ENCODE measurements at places on chromosomes 3 and 15.

DNA sequence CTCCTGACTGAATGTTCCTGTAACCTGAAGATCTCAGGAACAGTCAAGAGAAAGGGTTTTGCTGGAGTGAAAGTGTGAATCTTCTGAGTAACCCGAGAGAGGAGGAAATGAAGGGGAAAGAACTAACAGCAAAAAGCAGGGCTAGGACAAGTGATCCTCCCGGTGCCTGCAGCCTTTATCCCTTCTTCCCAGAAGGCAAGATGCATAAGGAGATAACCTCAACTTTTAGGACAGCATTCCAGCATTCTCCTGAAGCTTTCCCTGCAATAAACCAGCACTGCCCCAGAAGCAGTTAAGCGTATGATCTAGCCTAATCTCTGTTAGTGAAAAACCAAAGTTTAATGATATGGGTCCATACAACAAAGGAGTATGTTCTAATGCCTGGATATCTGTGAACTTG, 298.8 kb downstream of the MEX3B start:
- DNase-seq: no peak

GRCh38 chr3:142225885-142226215, 465 bp upstream of the GK5 start:
- no peak for DNase-seq

DNA sequence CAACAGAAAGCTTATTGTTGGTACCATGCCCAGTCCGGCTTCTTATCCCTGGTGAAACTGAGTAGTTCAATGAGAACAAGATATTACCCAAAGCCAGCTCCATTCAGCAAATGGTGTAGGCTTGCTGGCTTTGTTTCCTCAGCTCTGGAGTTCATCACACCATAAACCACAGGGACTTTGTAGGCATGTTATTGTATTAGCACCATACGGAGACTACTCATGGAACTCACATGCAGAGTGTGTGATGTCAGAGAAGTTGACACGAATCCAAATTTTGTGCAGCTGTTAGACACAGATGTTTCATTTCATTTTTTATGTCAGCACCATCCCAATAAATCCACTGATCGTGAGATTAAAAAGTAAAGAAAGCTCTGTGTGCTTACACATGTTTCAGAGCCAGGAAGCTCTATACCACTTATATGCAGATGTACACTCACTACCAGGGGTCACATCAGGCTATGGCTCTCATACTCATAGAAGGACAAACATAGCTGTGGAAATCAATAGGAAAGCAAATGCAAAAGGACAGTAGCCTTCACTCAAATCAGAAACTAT, 63.4 kb upstream of the LEKR1 start:
- no peak for DNase-seq

GRCh38 chr3:12585181-12585580, 28.3 kb downstream of the MKRN2 start:
- no peak for DNase-seq

GRCh38 chr3:161267646-161268045, 46.5 kb downstream of the NMD3 start:
- no peak for DNase-seq

All from stimulated activated CD8-positive, alpha-beta memory T cell treated with anti-CD3 and anti-CD28 coated beads, Interleukin-15, amount 100 ng/mL, for 24 hours (primary cell).